ENCODE measurements at places on chromosomes 12 and 14.
A peak's percentile ranks its signal among the peaks of the same experiment; 100 is the strongest.

DNA sequence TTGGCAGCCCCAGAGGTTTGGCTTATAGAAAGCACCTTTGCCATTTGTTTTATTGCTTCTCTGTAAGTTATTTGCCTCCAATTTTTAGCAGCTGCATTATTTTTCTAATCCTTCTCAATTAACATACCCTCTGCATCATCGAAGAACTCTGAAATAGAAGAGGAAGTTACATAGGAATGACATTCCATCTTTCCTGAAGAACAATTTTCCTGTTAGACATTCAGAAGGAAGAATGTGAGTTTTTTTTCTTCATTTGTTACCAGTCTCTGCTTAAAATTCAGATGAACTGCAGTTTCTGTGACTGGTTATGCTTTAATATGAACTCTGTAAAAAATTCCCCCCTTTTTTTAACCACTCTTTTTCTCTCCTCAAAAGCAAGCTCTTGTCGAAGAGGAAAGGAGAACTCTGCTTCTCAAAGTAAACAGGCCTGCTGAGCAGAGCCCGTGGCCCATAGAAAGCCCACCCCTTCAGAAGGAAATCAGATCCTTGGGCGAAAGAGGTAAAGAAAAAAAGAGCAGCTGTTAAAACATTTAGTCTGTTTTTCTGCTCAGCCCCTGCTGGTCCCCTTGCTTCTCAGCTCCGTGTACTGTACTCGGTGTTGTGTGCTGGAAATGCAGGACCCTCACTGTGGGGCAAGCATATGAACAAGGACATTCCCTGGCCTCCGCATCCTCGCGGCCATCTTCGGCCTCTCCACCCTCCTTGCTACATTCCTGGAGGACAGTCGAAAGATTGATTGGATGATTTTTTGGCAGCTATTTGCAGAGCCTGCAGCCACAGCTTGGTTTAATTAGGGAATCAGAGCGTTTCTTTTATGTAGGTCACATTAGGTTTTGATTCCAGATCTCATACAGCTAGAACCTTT, 164.4 kb upstream of the LRIG3 start:
- no peak for DNase-seq

- DNase-seq: peak; percentile 73
Observed at GRCh38 chr12:570435-570920, 92.8 kb downstream of the NINJ2 start.

- DNase-seq: no peak
Observed at GRCh38 chr12:129873111-129873832, 30.6 kb downstream of the TMEM132D start.

GRCh38 chr14:80576401-80576800, 365.1 kb upstream of the DIO2 start:
- DNase-seq: no peak

- DNase-seq: no peak
Observed at GRCh38 chr14:100654025-100654813, 67.0 kb upstream of the BEGAIN start.

- DNase-seq: no peak
Observed at GRCh38 chr12:58645946-58646345, 274.4 kb downstream of the LRIG3 start.

- DNase-seq: no peak
Observed at GRCh38 chr14:104252256-104253215, 114.1 kb downstream of the KIF26A start.

DNA sequence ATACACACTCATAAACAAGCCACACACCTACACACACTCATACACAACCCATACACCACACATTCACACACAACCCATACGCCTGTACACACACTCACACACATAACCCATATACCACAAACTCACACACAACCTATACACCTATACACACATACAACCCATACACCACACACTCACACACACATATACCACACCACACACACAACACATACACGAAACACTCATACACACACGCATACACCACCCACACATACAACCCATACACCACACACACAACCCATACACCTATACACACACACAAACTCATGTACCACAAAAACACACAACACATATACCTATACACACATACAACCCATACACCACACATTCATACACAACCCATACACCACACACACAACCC, 164.3 kb downstream of the TMEM121 start:
- DNase-seq: no peak

- DNase-seq: no peak
Observed at GRCh38 chr12:53579545-53579955, 46.6 kb downstream of the ATF7 start.

DNA sequence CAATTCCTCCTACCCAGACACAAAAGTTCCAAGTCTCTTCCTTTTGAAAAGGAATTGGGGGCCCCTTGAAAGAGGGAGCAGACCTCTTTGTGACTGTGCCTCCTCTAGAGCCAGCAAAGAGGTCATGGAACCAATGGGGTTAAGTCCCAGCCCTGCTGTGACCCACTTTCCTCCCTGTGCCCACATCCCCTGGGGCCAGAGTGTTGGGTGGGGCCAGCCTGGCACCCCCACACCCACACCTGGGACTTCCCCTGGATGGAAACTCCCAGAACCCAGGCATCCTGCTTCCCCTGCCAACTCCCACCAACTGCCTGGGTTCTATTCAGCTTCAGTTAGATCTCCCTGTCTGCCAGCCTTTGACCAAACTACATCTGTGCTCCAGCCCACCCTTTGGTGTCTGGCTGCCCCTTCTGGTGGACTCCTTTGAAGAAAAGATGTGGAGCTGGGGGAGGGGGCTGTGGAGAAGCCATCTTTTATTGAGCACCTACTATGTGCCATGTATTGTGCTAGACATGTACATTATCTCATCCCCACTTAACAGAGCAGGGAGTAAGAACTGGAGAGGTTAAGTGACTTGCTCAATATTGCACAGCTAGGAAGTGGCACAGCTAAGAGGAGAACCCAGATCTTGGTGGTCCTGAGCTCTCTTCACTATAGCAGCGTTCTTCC, 4.6 kb upstream of the RARG start:
- no peak for DNase-seq

- no peak for DNase-seq
Observed at GRCh38 chr12:4147031-4147481, 126.5 kb upstream of the CCND2 start.

DNA sequence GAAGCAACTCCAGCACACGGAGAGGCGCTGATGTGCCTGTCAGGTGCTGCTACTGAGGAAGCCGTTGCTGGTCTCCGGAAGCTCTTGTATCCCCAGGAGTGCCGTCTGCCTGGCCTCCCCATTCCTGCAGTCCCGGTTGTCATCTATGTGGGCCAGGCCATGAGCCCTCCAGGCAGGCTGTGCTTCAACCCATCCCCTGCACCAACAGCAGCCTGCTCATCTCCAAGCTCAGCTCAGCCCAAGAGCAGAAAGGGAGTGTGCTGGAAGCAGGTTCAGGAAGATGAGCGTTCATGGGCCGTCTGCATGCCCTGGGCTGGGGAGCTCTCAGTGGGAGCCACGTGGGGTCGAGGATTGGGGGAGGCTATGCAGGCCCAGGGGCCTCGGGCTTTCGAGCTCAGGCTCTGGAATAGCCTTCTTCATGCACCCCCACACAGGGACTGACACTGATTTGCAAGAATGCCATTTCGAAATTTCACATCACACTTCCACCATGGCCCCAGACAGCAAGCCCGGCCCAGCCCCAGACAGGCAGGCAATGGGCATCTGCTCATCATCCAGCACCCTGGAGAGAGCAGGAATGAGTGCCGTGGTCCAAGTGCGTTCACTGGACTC, 164.5 kb downstream of the KIF26A start:
- no peak for DNase-seq

GRCh38 chr12:45170456-45171042, 45.3 kb upstream of the ANO6 start:
- peak; percentile 66 for DNase-seq

GRCh38 chr12:87982208-87982607, 47.0 kb downstream of the C12orf50 start:
- DNase-seq: no peak

DNA sequence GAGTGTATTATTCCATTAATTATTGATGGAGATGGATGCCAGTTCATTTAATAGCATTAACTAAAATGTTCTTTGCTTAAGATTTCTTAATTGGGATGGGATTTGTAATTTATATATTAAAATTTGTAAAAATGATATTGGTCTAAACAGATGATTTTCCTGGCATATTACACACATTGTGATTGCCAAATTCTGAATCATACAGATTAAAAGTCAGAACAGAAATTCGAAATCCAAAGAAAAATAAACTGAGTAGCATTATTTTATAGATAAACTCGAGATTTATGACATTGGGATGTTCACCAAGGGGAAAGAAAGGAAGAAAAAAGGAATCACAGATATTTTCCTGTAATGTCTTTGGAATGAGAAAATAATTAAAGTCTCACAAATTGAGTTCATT, 481.1 kb downstream of the CCER1 start:
- no peak for DNase-seq

GRCh38 chr14:102487204-102487577, 22.4 kb downstream of the ANKRD9 start:
- DNase-seq: no peak

- no peak for DNase-seq
Observed at GRCh38 chr12:56001487-56002100, 4.5 kb downstream of the SUOX start.
